ENCODE measurements at places on chromosomes 7 and 10.
A peak's percentile ranks its signal among the peaks of the same experiment; 100 is the strongest.

GRCh38 chr7:47584536-47584895 lies 2.6 kb upstream of the TNS3 start:
- no peak for DNase-seq

GRCh38 chr10:132110111-132110521 lies 44.4 kb downstream of the JAKMIP3 start:
- DNase-seq, result peak; percentile 8

- DNase-seq, result no peak
These were observed 8.9 kb upstream of the VSTM4 start for GRCh38 chr10:49123981-49124950.

DNA sequence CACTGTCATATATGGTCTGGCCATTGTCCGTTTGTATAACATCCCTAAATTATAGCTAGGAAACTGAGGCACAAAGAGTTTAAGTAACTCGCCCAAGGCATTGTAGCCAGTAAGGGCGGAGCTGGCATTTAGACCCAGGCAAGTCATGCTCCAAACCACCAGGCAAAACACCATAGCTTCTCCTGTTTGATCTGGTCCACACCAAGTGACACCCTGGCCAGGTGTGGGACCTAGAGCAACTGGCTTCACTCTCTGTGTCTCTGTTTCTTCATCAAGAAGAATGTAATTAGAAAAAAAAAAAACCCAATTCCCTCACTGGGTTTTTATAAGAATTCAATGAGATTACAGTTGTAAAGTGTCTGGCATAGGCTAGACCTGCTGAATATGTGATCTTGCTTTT lies 85.2 kb upstream of the AOAH start:
- no peak for DNase-seq

DNA sequence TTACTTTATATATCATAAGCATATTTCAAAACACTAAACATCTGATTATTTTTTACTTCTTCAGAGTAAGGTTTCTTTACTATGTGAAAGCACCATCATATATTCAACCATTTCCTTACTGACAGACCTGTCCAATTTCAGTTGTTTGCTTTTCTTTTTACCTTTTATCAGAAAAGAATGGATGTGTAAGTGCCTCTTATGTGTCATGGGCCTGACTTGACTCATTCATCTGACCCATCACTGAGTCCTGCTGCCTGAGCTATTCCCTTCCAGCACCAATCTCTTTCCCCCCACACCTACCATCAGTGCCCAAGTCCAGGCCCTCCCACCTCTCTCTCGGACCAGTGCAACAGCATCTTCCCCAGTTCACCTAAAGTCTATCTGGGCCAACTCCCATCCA lies 41.7 kb upstream of the ARID5B start:
- no peak for DNase-seq

DNA sequence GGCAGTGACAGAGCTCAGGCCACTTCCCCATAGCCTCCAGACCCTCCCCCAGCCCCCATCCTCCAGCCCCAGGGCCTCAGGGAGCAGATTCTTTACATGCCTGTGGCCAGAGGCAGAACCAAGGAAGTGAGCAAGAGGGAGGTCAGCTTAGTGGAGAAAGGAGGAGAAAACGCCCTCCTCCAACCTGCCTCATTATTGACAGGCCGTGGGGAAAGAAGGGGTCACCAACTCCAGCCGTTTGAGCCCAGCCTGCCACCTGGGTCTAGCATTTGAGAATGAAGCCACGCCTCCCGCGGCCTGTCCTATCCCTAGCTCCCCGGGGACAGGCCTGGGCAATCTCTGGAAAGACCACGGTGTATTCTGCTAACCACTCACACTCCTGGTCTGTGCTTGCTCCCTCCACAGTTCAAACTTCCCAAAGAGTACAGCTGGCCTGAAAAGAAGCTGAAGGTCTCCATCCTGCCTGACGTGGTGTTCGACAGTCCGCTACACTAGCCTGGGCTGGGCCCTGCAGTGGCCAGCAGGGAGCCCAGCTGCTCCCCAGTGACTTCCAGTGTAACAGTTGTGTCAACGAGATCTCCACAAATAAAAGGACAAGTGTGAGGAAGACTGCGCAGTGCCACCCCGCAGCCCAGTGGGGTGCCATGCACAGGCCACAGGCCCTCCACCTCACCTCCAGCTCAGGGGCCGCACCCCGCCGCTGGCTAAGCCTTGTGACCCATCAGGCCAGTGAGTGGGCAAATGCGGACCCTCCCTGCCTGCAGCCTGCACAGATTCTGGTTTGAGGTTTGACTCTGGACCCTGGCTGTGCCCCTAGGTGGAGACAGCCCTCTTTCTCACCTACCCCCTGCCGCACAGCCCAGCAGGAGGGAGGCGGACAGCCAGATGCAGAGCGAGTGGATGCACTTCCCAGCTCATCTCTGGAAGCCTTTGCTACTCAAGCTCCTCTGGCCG lies 14.3 kb upstream of the TRIM8 start:
- DNase-seq, result no peak

DNA sequence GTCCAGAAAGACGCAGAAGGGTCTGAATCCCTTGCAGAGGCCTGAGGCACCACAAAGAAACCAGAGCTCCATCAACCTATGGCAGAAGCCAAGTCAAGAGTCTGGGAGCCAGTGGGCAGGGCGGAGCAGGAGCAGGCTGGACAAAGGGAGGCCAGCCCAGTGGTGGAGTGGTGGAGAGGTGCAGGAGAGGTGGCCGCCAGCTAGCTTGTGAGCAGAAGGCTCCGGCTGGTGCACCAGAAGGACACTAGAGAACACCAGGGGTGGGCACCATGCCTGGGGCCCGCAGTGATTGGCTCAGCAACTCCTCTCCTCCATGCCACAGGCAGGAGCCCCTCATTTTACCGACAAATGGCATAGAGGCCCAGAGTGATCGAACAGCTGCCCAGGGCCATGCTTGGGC lies 186.6 kb downstream of the GRID1 start:
- DNase-seq, result no peak

- no peak for DNase-seq
These were observed 298.7 kb downstream of the BAMBI start for GRCh38 chr10:28975891-28976531.

GRCh38 chr7:7799138-7799537 lies 80.7 kb upstream of the RPA3 start:
- no peak for DNase-seq

DNA sequence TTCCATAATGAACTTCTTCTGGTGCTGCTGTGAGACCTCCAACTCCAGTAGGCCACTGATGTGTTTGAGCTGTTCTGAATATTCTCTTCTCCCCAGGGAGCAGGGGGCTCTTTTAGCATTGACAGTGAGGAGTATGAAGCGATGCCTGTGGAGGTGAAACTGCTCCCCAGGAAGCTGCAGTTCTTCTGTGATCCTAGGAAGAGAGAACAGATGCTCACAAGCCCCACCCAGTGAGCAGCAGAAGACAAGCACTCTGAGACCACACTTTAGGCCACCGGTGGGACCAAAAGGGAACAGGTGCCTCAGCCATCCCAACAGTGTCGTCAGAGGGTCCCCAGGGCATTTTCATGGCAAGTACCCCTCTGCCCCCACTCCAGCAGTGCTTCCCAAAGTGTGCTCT lies 49.3 kb downstream of the DENND11 start:
- DNase-seq, result no peak
